Heart left ventricle (tissue), 16 donors: ENCODE measurements at places on chromosomes 3 and 15. TPM values are rescaled to one million over a fixed set of nuclear protein-coding genes. Genes with fewer than 3 reads are reported as not detected.

Gene TMC3
- not detected for total RNA-seq

Gene FAH
- 16.8 TPM for total RNA-seq

Gene INSYN1
- total RNA-seq, result 58.0 TPM

Gene COLQ
- total RNA-seq, result 3.4 TPM

Gene IL16
- 16.6 TPM for total RNA-seq

Gene PDE12
- 14.6 TPM for total RNA-seq

Gene XCR1
- not detected for total RNA-seq

Gene DUOXA2
- total RNA-seq, result not detected

Gene ERICH6
- 0.32 TPM for total RNA-seq

DNA sequence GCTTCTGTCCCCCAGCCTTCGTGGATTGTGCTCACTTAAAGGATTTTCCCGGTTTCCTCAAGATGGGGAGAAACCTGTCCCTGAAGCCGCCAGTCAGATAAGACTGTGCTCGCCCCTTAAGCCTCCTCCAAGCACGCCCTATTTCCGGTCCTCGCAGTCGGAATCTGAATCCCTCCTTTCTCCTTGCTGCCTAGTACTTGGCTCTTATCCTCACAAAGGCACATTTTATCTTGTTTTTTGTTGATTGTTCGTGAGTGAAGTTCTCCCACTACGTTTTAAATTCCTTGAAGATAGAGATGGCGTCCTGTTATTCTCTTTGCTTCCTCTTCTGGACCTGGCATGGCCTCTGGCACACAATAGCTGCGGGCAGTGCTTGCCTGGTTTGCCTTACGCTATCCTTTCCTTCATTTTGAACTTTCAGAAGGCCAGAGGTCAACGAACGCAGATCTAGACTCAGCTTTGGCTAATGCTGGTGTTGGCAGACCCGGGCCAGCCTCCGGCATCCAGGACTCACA, 1.7 kb downstream of the CLDN11 start:
- no peak for DNase-seq

GRCh38 chr3:67654844-67655177, 399 bp upstream of the SUCLG2 start:
- DNase-seq, result no peak

DNA sequence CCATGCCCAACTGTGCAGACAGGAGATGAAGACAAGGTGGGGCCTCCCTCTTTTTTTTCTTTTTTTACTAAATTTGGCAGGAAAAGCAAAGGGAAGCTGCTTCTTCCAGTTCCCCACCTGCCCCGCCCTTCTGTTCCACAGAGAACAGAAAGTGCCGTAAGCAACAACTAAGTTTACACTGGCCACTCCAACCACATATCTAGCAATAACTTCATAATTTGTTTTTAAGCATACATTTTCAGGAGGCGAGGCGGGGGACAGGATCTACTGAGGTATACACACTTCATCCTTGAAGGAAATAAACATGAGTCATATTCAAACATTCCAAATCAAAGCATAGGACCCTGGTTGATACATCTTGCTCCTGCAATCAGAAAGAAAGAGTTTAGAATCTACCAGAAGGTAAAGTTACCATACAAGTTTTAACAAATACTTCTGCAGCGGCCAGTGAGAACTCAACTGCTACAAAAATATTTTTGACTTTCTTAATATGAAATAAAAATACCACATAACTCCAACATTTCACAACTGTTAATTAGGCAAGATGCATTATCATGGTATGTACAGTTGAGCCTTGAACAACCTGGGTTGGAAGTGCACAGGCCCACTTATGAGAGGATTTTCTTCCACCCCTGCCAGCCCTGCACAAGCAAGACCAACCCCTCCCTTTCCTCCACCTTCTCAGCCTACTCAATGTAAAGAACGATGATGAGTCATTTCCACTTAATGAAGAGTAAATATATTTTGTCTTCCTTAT, 50.7 kb downstream of the FOXP1 start:
- no peak for DNase-seq

DNA sequence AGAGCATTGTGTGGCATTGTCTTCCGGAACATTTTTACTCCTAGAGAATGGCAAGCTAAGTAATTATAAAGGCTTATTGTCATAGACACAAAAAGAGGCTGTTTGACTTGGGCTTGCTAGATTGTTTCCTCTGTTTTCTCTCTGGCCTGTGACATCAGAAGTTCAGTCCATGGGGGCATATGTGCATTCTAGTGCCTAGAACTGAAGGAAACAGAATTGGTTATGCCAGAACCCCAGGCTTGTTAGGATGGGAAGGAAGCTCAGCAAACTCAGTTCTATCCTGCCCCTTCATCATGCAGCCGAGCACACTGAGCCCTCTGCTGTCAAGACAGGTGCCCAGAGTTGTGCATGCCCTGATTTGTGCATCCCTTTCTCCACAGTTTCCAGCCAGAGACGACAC, 131.3 kb downstream of the PDE8A start:
- DNase-seq, result no peak

- DNase-seq, result no peak
These were observed 71.0 kb downstream of the TRIM42 start for GRCh38 chr3:140748903-140749302.

GRCh38 chr3:65848024-65848423, 190.7 kb downstream of the MAGI1 start:
- DNase-seq, result no peak

DNA sequence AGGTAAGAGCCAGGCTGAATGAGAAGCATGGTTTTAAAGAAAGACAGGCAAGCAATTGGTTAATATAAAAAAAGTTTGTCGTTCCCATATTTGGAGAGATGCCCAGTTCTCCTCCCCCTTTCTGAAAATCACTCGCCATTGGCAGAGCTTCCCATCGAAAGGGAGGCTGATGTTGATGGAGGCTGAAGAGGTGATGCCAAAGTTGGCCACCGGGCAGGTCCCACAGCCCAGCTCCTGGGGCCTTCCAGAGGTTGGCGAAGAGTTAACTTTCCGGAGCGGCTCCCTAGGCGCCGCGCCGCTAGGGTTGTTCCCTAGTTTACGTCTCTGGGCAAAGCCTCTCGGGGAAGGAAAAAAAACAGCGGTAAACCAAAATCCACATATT, 793 bp downstream of the PCOLCE2 start:
- DNase-seq, result peak; percentile 60

DNA sequence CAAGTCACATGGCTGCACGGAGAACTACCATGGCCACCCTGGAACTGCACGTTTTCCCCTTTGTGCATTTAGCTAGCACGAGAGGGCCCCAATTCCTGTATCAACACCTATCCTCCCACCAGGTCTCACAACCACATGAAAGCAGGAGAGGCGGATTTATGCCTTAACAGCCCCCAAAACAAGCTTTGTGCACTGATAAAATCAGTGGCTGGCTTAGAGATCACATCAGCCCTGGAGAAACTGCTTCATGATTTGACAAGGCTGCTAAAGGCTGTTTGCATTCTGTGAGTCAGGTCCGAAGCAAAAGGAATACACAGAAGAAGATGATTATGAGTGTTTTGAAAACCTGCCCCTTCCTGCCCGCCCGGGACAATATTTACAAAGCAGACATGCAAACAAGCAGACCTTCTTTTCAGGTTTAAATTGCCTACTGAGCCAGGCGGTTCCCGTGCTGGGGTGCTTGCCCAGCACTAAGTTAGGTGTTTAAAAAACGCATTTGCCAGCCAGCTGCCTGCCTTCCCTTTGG, 25.9 kb downstream of the CEMIP start:
- DNase-seq, result no peak

DNA sequence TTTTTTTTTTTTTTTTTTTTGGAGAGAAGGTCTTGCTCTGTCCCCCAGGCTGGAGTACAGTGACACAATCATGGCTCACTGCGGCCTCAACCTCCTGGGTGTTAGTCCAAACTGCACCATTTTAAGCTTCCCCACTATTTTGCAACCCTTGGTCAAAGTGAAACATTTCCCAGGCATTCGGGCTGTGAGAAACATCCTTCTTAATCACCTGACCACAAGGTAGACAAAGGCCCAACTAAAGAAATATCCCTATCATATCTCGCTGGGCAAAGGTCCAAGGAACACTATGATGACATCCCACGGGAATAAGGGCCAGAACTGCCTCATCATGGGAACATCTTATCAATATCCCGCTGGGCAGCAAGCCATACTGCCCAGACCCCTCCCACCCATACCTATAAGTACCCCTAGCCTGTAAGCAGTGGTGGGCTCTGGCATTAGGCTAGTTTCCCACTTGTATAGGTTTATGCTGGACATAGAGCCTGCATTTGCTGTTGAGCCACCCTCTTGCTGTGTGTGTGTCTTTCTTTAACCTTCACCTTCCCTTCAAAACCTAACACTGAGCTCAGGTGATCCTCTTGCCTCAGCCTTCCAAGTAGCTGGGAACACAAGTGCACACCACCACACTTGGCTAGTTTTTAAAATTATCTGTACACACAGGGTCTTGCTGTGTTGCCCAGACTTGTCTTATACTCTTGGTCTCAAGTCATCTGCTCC, 95.2 kb downstream of the SEMA5B start:
- DNase-seq, result no peak

- DNase-seq, result no peak
These were observed 107.3 kb downstream of the MINAR1 start for GRCh38 chr15:79539401-79539800.

DNA sequence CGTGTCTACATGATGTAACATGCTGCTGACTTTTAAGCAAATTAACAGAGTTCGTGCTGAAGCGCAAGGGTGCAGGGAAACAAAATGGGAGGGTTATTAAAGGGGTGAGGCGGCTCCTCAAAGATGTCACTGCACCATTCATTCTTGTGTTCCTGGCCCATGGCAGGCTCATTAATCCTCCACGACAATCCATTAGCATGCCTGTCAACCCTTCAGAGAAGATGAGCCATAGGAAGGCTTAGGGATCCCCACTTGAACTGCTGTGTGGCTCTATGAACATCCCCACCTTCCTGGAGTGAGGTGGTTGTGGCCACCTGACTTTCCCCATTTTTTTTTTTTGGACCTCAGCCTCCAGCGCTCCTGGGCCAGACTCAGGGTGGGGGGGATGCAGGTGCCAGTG, 45.8 kb downstream of the IGF1R start:
- no peak for DNase-seq

- no peak for DNase-seq
These were observed 13.3 kb downstream of the GRAMD2A start for GRCh38 chr15:72184165-72184811.

DNA sequence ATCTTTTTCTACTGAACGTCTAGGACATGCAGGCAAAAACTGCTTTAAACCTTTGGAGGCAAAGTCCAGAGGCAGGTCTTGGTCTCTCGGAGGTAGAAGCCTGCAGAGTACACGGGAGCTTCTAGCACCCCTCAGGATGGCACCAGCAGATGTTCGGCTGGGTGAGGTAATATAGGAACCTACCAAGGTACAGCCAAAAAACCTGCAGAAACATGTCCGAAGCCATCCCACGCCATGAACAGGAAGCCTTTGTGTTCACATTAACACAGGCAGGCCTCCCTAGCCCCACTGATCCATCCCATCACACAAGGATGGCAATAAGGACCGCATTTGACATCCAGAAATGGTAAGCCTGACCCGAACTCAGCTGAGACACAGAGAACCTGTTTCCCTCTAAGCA, 157.9 kb upstream of the HES1 start:
- DNase-seq, result no peak

DNA sequence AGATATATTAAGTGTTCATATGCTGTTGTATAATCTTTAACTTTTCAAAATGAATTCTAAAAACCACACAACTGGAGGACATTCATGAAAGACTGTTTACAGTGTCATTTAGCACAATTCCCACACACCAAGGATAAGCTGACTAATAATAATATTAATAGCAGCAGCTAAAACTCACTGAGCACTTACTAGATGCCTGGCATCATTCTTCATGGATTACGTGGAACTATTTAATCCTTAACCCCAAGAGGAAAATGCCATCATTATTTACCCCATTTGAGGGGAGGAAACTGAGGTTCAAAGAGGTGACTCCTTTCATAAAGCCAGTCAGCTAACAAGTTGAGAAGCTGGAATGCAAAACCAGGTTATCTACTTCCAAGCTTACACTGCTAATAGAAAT, 77.0 kb downstream of the TMEM108 start:
- no peak for DNase-seq

GRCh38 chr3:1135194-1135593, 42.4 kb downstream of the CNTN6 start:
- DNase-seq, result peak; percentile 20

GRCh38 chr3:112808136-112808535, 38.5 kb downstream of the CD200R1L start:
- no peak for DNase-seq

GRCh38 chr3:149479621-149480325, 5.3 kb downstream of the TM4SF4 start:
- peak; percentile 30 for DNase-seq

- no peak for DNase-seq
These were observed 45.9 kb upstream of the RASA2 start for GRCh38 chr3:141440942-141441341.

- DNase-seq, result no peak
These were observed 690.4 kb upstream of the NAALADL2 start for GRCh38 chr3:174168538-174169254.

DNA sequence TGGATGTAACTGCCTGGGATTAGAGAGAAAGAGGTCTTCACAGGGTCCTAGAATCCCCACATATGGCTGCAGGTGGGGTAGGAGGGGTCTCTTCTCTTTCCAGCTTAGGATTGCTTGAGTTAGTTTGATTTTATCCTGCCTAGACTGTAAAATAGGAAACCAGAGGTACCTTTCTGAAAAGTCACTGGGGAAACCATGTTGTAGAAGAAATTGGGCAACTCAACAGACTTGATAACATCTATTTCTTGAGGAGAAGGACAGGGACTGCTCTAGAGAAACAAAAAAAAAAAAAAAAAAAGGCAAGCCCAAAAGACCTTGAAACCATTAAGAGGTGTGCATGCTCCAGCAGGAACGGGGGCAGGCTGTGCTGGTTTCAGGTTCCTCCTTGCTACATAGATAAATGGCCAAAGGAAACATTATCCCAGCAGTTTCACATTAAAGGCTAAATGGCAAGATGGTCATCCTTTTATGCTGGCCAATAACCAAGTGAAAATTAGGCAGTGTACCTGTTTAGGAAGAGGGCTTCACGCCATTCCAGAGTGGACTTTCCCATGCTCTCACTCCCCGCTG, 116.1 kb downstream of the ALDH1A2 start:
- DNase-seq, result no peak

DNA sequence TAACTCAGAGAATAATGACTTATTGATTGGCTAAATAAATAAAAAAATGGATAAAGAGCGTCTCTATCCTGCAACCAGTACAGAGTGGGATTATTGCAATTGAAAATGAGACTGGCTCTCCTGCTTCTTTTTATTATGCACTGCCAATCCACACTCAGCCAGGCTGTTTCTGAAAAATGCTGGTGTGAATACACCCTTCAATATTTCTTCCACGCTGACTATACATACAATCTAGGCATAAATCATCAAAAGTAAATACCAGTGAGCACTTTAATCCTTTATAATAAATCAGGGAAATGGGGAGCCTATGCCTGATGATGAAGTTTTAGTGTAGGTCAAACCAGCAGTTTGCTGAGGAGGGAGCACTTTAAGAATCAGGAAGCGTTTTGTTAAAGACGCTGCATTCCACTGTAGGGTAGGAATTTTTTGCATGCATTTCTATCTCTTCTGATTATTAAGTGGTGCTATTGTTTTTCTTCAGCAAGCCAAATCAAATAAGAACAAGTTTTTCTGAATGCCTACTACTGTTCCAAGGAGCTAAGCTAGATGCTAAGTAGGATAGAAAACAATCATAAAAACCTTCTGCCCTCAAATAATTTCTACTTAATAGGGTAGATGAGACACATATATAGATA, 781.5 kb downstream of the TBL1XR1 start:
- no peak for DNase-seq
